ENCODE measurements at places on chromosomes 13 and 19.

DNA sequence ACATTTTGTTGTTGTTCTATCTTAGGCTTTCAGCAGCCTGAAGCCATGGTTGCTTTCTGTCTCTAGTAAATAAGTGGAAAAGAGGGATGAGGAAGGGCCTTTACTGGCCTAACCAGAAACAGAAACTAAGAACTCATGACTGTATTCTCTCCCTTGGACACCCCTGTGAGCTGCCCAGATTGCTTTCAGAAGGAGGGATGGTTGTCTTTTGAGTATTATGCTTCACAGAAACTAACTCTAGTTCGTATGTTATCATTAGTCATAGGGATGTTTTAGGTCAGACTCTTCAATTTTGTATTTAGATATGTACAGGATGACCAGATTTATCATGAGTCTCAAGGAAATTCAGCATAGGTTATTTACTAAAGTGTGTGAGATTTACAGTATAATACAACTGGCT is 17.5 kb downstream of the BORA start:
- DNase-seq = no peak

GRCh38 chr19:33406521-33407139 is 33.1 kb downstream of the CEBPG start:
- no peak for DNase-seq

DNA sequence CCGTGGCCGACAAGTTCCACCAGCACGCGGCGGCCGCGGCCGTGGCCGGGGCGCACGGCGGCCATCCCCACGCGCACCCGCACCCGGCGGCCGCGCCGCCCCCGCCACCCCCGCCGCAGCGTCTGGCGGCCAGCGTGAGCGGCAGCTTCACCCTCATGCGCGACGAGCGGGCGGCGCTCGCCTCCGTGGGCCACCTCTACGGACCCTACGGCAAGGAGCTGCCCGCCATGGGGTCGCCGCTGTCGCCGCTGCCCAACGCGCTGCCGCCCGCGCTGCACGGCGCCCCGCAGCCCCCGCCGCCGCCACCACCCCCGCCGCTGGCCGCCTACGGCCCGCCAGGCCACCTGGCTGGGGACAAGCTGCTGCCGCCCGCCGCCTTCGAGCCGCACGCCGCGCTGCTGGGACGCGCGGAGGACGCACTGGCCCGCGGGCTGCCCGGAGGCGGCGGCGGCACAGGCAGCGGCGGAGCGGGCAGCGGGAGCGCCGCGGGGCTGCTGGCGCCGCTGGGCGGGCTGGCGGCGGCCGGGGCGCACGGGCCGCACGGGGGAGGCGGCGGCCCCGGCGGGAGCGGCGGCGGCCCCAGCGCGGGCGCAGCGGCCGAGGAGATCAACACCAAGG is 821 bp downstream of the ONECUT3 start:
- no peak for DNase-seq

- DNase-seq = peak; percentile 16
Observed at GRCh38 chr19:58409010-58409790, 751 bp downstream of the ZNF584 start.

DNA sequence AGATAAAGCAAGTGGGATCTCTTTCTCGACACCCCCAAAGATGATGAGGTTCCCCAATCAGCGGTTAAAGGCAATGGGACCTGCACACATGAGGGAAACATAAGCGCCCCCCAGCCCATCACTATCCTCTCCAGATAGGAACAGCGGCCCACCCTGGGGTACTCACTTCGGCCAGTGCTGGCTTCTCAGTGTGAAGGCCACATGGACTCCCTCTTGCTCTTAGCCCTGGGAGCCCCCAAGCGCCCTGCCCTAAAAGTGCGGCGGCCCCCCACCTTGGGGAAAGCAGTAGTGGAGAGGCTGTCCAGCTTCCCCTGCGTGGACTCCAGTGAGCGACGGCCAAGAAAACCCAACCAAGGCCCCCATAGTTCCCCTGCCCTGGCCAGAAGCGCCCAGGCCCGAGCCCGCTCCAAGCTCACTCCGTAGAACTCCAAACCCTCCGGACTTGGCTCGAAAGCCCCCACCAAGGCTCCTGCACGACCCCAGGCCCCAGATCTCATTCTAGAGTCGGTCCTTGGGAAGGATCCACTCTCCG is 1.0 kb downstream of the CACNA1A start:
- DNase-seq = no peak

DNA sequence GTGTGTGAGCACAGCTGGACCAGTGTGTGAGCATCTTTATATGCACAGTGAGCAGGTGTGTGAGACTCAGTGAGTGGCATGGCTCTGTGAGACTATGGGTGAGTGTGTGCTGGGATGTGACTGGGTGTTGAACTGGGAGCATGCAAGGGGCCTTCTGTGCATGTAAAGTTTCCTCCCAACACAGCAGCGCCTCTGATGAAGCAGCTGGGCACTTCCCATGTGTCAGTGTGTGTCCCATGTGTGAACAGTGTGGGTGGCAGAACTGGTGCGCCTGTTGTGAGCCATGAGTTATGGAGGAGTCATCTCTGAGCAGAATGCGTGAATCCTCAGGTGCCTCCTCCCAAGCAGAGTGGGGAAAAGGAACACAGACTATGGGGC is 24.1 kb downstream of the LGALS16 start:
- no peak for DNase-seq

- DNase-seq = no peak
Observed at GRCh38 chr19:478236-478903, 17.5 kb upstream of the SHC2 start.

GRCh38 chr13:99335603-99336002 is 28.4 kb upstream of the GPR183 start:
- no peak for DNase-seq

GRCh38 chr13:49530457-49530856 is 34.7 kb downstream of the PHF11 start:
- no peak for DNase-seq

- DNase-seq = no peak
Observed at GRCh38 chr13:93680329-93680728, 453.7 kb downstream of the GPC6 start.

DNA sequence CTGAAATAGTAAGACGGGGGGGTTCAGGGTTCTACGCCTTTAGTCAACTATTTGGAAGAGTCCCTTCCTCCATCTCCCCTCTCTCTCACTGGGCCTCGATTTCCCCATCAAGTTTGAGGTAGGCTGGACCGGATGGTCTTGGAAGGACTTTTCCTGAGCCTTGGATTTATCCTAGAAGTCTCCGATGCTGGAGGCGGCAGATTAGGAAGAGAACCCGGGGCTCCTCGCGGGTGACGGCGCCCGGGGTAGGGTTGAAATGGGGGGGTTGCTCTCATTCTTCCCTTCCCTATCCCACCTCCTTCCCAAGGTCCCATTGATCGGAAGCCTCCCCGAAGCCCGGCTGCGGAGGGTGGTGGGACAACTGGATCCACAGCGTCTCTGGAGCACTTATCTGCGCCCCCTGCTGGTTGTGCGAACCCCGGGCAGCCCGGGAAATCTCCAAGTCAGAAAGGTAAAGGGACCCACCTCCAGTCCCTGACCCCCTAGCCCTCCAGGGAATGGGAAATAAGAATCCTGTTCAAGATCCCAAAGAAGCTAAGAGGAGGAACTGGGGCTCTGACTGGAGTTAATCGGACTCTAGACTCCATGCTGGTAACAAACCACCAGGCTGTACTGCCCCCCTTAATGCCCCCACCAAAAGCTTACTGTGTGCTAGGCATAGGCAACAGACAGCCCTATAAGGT is 781 bp downstream of the QPCTL start:
- DNase-seq = peak; percentile 46

DNA sequence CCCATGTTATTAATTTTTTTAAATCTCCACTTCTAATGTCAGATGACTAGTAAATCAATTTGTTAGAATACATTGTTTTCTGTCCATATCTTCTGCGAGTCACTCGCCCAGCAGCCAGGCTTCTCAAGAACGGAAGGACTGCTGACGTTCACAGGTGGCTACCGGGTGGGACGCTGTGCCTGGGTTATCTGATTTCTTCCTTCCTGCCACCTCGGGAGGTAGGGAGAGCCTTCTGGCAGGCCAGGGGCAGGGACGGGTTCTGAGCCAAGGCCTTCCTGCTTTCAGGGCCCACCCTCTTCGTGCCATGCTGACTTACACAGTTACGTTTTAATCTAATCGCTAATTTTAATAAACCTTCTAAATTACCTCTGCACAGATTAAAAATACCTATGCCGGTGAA is 7.9 kb upstream of the C1QTNF9 start:
- DNase-seq = no peak

- no peak for DNase-seq
Observed at GRCh38 chr13:43544011-43544410, 242.8 kb downstream of the ENOX1 start.

- no peak for DNase-seq
Observed at GRCh38 chr13:50529154-50529882, 314.2 kb downstream of the DLEU7 start.
